ENCODE measurements at places on chromosomes 3 and 15. TPM values are rescaled to one million over a fixed set of nuclear protein-coding genes. Genes with fewer than 3 reads are reported as not detected.

The RBP2 gene
- total RNA-seq = not detected

The CKMT1A gene
- total RNA-seq = not detected

The FETUB gene
- not detected for total RNA-seq

The GOLGA6D gene
- not detected for total RNA-seq

The KLHL40 gene
- not detected for total RNA-seq

The KIF9 gene
- 3.2 TPM for total RNA-seq

The ATP13A4 gene
- 2.3 TPM for total RNA-seq

The EPHA6 gene
- total RNA-seq = not detected

The ADAMTS9 gene
- total RNA-seq = not detected

The DAZL gene
- total RNA-seq = not detected

- DNase-seq = no peak
- no peak overlapping the region for H3K27ac ChIP-seq
- no peaks in the 10 kb centered on the region for H3K4me1 ChIP-seq
- H3K27me3 ChIP-seq = no peaks in the 10 kb centered on the region
These were observed 59.8 kb upstream of the SGO1 start for GRCh38 chr3:20245781-20246180.

- H3K27me3 ChIP-seq = no peaks in the 10 kb centered on the region
- H3K4me3 ChIP-seq = no peak overlapping the region
- DNase-seq = no peak
- no peaks in the 10 kb centered on the region for H3K36me3 ChIP-seq
These were observed 100.7 kb downstream of the ANXA2 start for GRCh38 chr15:60297047-60297446.

- H3K4me3 ChIP-seq = no peak overlapping the region
- no peak overlapping the region for H3K27ac ChIP-seq
- H3K27me3 ChIP-seq = no peaks in the 10 kb centered on the region
- H3K4me1 ChIP-seq = no peaks in the 10 kb centered on the region
- DNase-seq = no peak
- no peaks in the 10 kb centered on the region for H3K36me3 ChIP-seq
These were observed 64.5 kb downstream of the NEDD4 start for GRCh38 chr15:55928955-55929354.

- no peak for DNase-seq
- no peak overlapping the region for H3K4me3 ChIP-seq
- no peak overlapping the region for H3K27ac ChIP-seq
These were observed 309.2 kb downstream of the PDCD6IP start for GRCh38 chr3:34107669-34108068.

- no peak overlapping the region for H3K27ac ChIP-seq
- no peak overlapping the region for H3K4me3 ChIP-seq
- H3K27me3 ChIP-seq = peaks cover 8% of the 10 kb centered on the region
- no peak for DNase-seq
- no peaks in the 10 kb centered on the region for H3K4me1 ChIP-seq
These were observed 7.6 kb upstream of the GATA2 start for GRCh38 chr3:128500556-128500955.

GRCh38 chr3:185824051-185825005 lies 514 bp downstream of the IGF2BP2 start:
- H3K36me3 ChIP-seq = no peaks in the 10 kb centered on the region
- H3K4me1 ChIP-seq = peaks cover 12% of the 10 kb centered on the region
- peaks cover 29% of the 10 kb centered on the region for H3K27me3 ChIP-seq
- no peak for DNase-seq
- peak overlapping the region; percentile 24 for H3K4me3 ChIP-seq

GRCh38 chr15:68506071-68506470 lies 72.7 kb upstream of the CORO2B start:
- H3K4me1 ChIP-seq = no peaks in the 10 kb centered on the region
- no peak for DNase-seq
- no peaks in the 10 kb centered on the region for H3K27me3 ChIP-seq
- H3K27ac ChIP-seq = no peak overlapping the region

DNA sequence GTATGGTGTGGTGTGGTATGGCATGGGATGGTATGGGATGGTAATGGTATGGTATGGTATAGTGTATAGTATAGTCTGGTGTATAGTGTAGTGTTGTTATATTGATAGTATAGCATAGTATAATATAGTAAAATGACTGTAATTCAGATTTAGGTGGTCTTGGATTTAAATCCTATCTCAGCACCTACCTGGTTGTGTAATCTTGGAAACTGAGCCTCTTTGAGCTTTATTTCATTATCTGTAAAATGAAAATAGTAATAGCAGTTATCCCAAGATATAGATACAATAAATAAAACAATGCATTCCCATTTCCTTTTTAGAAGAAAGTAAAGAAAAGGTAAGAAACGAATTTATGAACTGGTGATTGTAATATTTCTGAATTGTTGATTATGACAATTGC lies 27.5 kb upstream of the MEF2A start:
- no peaks in the 10 kb centered on the region for H3K27me3 ChIP-seq
- H3K27ac ChIP-seq = no peak overlapping the region
- DNase-seq = no peak
- no peaks in the 10 kb centered on the region for H3K4me1 ChIP-seq

GRCh38 chr3:65905771-65906170 lies 132.9 kb downstream of the MAGI1 start:
- DNase-seq = no peak
- H3K4me1 ChIP-seq = no peaks in the 10 kb centered on the region
- no peak overlapping the region for H3K4me3 ChIP-seq
- no peaks in the 10 kb centered on the region for H3K27me3 ChIP-seq
- no peaks in the 10 kb centered on the region for H3K36me3 ChIP-seq
- no peak overlapping the region for H3K27ac ChIP-seq

GRCh38 chr3:161305095-161305991 lies 66.0 kb downstream of the SPTSSB start:
- no peak overlapping the region for H3K27ac ChIP-seq
- H3K36me3 ChIP-seq = no peaks in the 10 kb centered on the region
- peak; percentile 26 for DNase-seq
- H3K4me1 ChIP-seq = peaks cover 24% of the 10 kb centered on the region
- no peak overlapping the region for H3K4me3 ChIP-seq

GRCh38 chr15:38809621-38810020 lies 245.0 kb upstream of the RASGRP1 start:
- no peaks in the 10 kb centered on the region for H3K36me3 ChIP-seq
- no peak for DNase-seq
- H3K4me3 ChIP-seq = no peak overlapping the region
- no peaks in the 10 kb centered on the region for H3K27me3 ChIP-seq
- no peaks in the 10 kb centered on the region for H3K4me1 ChIP-seq
- no peak overlapping the region for H3K27ac ChIP-seq

GRCh38 chr3:69941037-69941436 lies 58.5 kb upstream of the SAMMSON start:
- H3K27ac ChIP-seq = no peak overlapping the region
- no peaks in the 10 kb centered on the region for H3K36me3 ChIP-seq
- no peaks in the 10 kb centered on the region for H3K27me3 ChIP-seq
- no peaks in the 10 kb centered on the region for H3K4me1 ChIP-seq

GRCh38 chr3:56339671-56340070 lies 128.6 kb downstream of the ERC2 start:
- H3K4me3 ChIP-seq = no peak overlapping the region
- no peak overlapping the region for H3K27ac ChIP-seq
- H3K4me1 ChIP-seq = no peaks in the 10 kb centered on the region
- no peak for DNase-seq

DNA sequence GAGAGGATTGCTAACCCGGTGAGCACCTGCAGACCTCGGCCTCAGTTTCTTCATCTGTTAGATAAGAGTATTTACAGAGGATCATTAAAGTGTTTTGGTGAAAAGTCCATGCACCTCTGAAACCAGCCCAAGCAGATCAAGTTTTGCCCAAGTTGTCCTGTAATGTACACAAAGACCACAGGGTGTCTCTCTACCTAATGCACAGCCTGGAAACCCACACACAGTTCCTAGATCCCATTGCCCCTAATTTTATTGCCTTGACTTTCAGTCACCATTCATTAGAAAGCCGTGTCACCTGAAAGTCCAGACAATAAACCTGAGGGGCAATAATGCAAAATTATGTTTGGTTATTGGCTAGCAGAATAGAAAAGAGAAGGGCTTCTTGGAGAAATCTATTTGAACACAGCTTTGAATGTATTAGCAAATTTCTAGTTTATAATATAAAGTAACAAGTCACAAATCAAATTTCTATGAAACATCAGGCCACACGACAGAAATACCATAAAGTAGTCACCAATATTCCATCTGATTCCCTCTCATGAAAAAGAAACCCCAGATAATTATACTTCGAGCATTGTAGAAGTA lies 161.3 kb upstream of the SLC2A2 start:
- no peak overlapping the region for H3K27ac ChIP-seq
- DNase-seq = peak; percentile 27
- peaks cover 21% of the 10 kb centered on the region for H3K4me1 ChIP-seq
- no peak overlapping the region for H3K4me3 ChIP-seq
- H3K27me3 ChIP-seq = no peaks in the 10 kb centered on the region
- peaks cover 3% of the 10 kb centered on the region for H3K36me3 ChIP-seq

- no peaks in the 10 kb centered on the region for H3K36me3 ChIP-seq
- peak overlapping the region; percentile 61 for H3K4me3 ChIP-seq
- peaks cover 21% of the 10 kb centered on the region for H3K4me1 ChIP-seq
- no peak overlapping the region for H3K27ac ChIP-seq
- no peaks in the 10 kb centered on the region for H3K27me3 ChIP-seq
- no peak for DNase-seq
These were observed 382 bp upstream of the POMGNT2 start for GRCh38 chr3:43106293-43106628.

- no peak overlapping the region for H3K4me3 ChIP-seq
- DNase-seq = no peak
- H3K27ac ChIP-seq = no peak overlapping the region
- no peaks in the 10 kb centered on the region for H3K27me3 ChIP-seq
These were observed 33.3 kb upstream of the GABRB3 start for GRCh38 chr15:26806151-26806550.
